ENCODE measurements at places on chromosomes 2 and 18. TPM values are rescaled to one million over a fixed set of nuclear protein-coding genes. Genes with fewer than 3 reads are reported as not detected.

DNA sequence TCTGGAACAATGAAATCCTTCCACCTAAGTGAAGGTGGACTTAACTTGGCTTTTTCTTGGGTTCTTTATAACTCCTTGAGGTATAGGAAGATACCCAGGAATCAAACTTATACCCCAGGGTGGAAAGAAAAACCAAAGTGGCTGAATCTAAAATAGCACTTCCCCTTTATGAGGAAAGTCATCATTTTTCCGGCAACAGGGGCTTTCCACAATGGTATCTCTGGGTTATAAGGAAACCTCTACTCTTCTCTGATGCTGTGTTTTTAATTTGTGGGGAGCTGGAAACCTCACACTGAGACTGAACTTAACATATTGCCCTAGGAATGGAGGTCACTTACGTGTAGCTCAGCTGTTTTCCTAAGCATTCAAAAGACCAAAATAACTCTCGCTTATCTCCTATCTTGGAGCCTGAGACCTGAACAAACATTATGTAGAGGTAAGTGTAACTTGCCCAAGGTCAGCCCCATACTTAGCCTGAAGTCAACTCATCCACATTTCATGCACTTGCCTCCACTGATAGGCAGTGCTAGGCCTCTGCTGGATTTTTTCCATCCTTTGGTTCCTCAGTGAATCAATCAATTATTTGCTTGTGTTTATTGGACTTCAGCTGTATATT, 117.9 kb downstream of the SETBP1 start:
- no peak for DNase-seq

DNA sequence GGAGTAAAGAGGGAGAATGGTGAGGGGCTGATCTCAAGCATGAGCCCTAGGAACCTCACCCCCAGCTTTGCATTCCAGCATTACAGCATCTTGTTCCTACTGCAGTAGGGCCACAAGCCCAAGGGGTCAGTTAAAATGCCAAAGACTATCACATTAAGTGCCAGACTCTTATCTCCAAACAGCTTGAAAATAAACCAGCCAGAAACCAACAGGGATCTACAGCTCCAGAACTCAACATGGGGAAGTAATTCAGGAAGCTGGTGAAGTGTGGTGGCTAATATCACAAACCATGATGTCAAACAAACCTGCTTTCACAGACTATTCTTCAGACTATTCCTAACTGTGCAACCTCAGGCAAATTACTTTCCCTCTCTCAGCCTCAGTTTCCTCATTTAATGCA, 278.3 kb downstream of the TNS1 start:
- DNase-seq, result no peak

DNA sequence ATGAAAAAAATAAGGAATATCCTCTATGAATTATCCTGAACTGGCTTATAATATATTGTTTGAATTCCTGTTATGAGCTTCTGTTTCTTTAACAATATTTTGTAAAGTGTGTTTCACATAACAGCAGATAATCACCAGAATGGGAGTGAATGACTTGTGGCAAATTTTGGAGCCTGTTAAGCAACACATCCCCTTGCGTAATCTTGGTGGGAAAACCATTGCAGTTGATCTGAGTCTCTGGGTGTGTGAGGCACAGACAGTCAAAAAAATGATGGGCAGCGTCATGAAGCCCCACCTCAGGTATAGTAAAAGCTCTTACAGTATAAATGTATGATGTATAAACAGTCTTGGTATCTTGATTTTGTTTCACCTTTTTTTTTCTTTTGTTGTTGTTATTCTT, 5.9 kb downstream of the GEN1 start:
- DNase-seq, result no peak

Gene PTH2R
- polyA plus RNA-seq, result not detected

GRCh38 chr2:125281242-125281641, 1256.2 kb downstream of the CNTNAP5 start:
- no peak for DNase-seq

DNA sequence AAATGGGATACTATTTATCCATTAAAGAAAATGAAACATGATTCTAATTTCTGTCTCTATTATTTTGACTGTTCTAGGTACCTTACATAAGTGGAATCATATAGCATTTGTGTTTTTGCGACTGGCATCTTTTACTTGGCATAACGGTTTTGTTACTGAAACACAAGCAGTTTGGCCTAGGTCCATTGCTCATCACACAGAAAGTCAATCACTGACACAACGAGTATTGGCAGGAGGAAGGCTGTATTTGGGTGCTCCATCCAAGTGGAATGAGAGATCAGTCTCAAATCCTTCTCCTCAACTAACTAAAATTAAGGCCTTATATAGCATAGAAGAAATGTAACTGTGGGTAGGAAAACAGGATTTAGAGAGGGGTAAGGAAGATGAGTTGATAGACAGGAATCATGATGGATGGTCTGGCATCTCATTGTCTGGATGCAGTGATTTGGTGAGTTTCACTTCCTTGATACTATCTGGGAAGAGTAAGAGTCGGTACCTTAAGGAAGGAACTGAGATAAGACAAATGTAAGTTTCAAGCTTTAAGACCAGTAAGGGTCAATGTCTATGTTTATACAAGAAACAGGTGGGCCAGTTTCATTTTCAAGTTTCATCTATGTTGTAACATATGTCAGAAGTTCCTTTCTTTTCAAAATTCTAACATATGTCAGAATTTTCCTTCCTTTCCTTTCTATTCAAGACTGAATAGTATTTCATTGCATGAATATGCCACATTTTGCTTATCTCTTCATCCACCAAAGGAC, 276.9 kb upstream of the RAB6C start:
- DNase-seq, result no peak

- no peak for DNase-seq
Observed at GRCh38 chr18:23845988-23846630, 156.9 kb downstream of the LAMA3 start.

DNA sequence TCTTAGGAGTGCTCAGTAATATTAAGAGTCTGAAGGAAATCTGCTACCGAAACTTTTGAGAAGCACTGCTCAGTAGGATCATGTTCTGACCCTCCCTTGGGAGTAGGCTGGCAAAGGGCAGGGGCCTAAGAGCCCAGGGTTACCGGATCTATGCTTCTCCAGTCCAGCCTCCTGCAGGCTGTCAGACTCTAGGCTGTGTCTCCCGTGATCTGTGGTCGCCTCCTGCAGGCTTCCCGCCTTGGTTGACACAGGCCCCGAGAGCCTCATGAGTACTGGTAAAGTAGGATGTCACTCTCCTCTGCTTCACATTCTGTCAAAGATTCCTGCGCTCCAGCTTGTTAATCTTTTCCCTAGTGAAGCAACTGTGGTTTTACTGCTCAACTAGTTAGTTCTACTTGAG, 647.8 kb upstream of the RAB6C start:
- DNase-seq, result no peak

GRCh38 chr18:57976230-57976773, 67.7 kb upstream of the NEDD4L start:
- no peak for DNase-seq

DNA sequence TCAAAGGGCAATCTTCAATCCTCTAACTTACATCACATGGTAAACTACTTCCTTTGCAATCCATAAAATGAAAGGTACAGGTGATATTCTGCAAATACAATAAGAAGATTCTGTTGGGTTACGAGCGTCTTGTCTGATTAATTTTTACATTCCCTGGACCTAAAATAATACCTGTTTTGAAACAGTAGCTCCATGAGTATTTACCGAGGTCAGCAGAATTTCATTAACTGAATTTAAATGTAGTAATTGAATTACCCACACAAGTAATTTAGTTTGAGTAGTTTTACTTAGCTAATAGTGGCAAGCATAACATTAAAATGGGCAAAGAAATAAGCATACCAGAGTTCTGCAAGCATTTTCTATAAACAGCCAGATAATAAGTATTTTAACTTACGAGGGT, 652.0 kb downstream of the DPP10 start:
- DNase-seq, result no peak

DNA sequence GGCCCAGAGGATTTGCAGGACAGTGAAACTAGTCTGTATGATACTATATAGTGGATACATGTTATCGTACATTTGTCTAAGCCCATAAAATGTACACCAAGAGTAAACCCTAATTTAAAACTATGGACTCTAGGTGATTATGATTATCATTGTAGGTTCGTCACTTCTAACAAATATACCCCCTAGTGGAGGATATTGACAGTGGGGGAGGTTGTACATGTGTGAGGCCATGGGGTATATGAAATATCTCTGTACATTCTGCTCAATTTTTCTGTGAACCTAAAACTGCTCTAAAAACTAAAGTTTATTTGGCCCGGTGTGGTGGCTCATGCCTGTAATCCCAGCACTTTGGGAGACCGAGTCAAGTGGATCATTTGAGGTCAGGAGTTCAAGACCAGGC, 81.2 kb upstream of the CAB39 start:
- DNase-seq, result no peak

DNA sequence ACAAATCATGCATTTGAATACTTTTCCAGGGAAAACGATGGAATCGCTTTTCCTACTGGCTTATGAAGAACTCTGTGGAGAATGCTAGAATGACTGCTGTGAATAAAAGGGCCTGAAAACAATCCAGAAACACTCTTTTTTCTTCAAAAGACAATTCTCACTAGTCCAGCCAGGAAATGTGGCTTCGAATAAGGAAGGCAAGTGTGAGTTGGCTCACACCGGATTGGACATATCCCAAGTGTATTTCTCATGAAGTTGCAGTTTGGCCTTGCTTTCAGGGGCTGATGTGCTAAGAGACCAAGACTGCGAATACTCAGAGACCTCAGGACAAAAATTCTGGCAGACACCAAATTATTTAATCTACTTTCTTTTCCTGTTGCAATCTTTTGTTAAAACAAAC, 54.1 kb downstream of the FIGN start:
- DNase-seq, result no peak

Gene RALB
- 60.7 TPM for polyA plus RNA-seq

Gene REEP1
- 0.28 TPM for polyA plus RNA-seq

Gene CLK1
- 35.9 TPM for polyA plus RNA-seq

Gene CFAP65
- polyA plus RNA-seq, result not detected

- DNase-seq, result no peak
Observed at GRCh38 chr2:164458792-164459191, 162.5 kb downstream of the GRB14 start.

- no peak for DNase-seq
Observed at GRCh38 chr18:8513249-8513648, 96.0 kb upstream of the RAB12 start.

GRCh38 chr2:220282236-220282635, 654.8 kb downstream of the SLC4A3 start:
- DNase-seq, result no peak

DNA sequence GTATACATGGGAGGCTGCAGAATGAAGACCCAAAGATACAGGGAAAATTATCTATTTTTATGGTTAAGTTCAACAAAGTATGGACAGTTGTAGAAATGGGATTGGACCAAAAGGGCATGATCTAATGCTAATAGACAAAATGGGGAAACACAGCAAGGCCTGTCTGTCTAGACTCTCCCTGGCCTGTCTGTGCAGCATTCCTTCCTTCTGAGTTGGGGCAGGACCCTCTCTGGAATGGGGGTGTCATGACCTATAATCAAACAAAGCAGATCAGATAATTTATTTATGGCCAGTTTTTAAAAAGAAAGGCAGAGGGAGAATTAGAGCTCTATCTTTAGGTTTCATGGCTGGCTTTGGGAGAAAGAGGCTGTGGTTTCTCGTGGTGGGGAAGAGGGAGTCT, 104.4 kb downstream of the CTIF start:
- no peak for DNase-seq

Gene IMP4
- polyA plus RNA-seq, result 144 TPM

Gene SP110
- 6.6 TPM for polyA plus RNA-seq

DNA sequence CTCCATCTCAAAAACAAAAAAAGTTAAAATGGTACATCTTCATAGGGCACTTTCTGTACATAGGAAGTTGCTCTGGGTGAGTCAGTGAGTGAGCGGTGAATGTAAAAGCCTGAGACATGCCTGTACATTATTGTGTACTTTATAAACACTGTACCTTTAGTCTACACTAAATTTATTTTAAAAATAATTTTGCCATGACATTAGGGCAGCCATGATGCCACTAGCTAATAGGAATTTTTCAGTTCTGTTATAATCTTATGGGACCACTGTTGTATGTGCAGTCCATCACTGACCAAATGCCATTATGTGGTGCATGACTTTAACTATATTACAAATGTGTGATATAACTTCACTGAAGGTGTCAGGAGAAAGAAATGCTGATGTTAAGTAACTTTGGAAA, 11.0 kb upstream of the TXNDC2 start:
- no peak for DNase-seq

DNA sequence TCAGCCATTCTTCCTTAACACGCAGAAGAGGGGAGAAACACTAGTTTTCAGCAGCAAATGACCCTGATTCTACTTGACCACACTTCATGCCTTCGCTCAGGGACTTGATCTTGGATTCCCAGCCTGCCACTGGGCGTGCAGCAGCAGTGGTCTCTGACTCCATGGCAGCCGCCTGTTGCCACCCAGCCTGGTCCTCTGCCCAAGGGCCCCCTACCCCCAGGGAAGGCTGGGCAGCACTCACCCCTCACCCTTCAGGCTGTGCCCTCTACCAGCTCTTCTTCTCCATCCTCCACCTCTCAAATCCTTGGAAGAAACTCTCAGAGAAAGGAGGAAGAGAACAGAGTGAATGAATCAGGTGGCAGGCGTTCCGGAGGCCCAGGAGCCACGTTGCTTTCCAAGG, 32.1 kb upstream of the RPL31 start:
- DNase-seq, result no peak

Gene RAB17
- 0.25 TPM for polyA plus RNA-seq

Gene PDE1A
- 1.0 TPM for polyA plus RNA-seq

Gene MXD1
- polyA plus RNA-seq, result 5.4 TPM

GRCh38 chr2:75311993-75312392, 112.7 kb upstream of the TACR1 start:
- no peak for DNase-seq

DNA sequence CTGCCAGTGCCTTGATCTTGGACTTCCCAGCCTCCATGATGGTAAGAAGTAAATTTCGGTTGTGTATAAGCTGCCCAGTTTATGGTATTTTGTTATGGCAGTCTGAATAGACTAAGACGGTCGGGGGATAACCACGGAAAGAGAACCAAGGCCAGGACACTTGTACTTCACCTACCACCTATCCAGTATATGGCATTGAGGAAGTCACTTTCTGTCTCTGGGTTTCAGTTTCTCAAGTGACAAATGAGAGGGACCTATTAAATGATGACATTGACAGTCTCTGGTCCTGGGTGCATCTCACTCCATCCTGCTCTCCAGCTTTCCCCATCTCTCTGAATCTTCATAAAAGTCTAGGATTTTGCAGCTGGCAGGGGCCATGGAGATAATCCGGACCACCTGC, 183.8 kb upstream of the MSH6 start:
- DNase-seq, result no peak

Gene KIAA2012
- 0.13 TPM for polyA plus RNA-seq

DNA sequence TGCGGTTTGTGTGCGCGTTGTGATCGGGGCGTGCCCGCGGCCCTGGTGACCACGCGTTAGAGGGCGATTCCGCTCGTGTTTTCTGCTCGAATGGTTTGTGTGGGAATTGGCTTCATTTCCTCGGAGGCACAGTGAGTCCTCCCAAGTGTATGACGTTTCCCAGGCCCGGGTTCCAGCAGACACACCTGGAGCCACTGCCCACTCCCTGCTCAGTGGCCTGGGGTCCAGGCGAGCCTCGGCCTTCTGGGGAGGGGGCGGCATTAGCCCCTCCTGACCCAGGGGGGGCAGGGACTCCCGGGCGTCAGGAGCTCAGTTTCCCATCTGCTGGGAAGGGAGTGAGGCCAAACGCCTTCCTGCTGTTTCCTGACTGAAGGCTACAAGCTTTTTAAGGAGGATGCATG, 92.1 kb downstream of the NFATC1 start:
- DNase-seq, result no peak

Gene RAB6D
- not detected for polyA plus RNA-seq

All from BJ (cell line).